ENCODE measurements at places on chromosomes 2 and 18.

DNA sequence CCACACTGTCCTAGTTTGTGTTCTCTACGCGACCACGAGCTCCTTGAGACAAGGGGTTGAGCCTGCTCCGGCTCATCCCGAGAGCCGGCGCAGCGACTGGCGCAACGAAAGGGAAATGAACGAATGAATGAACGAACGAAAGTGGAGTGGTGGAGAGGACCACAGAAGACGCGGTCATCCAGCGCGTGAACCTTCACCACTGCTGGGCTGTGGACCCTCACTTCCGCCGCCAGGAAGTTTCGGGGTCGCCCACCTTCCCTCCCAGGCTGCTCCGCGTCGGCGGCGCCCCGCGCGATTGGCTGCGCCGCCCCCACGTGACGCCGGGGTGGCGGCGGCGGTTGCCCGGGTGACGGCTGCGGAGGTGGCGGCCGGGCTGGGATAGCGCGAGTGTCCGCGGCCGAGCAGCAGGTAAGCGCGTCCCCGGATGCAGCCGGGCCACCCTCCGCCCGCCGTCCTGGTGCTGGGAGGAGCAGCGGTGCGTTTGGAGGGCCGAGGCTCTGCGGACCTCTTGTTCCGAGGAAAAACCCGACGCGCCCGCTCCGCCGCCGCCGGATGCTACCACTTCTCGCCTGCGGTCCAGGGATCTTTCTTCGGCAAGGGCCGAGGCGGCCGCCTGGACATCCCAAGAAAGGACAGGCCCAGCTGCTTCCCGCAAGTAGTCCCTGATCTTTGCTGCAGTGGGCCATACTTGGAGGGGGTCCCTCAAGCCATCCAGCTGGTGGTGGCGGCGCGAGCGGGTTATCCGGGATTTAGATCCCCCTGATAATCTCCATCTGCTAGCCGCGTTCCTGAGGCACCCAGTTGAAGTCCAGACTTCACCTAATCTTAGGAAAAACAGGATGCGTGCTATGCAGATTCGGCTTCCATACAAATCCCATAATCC, at the start of gene ARMC9:
ARMC9 (plus strand) TSS at position 341 of the 883 bp plus-strand sequence. CDS start 7,608 bp downstream, outside the sequence.
- DNase-seq = peak; percentile 85

GRCh38 chr18:66640431-66640830, 36.5 kb upstream of the CDH19 start:
- DNase-seq = no peak

- DNase-seq = no peak
Observed at GRCh38 chr2:54722641-54723040, 821 bp upstream of the EML6 start.

DNA sequence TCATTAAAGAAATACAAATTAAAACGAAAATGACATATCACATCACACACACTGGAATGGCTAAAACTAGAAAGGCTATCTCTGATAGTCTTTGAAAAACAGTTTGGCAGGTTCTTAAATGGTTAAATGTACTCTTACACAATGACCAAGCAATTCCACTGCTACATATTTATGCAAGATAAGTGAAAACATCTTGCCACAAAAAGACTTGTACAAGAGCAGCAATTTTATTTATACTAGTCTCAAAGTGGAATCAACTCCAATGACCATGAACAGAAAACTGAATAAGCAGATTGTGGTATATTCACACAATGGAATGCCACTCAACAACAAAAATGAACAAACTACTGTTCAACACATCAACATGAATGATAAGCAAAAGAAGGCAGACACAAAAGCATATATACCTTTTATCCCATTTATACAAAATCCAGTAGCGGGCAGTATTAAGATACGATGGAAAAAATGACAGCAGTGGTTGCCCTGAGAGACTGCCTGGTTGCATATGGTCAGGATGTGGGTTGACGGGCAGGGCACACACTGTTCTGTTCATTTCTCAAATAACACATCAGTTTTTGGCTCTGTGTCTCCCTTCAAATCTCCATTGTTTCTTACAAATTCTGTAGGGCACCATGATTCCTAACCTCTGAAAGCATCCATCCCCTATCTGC, 25.4 kb downstream of the SP100 start:
- DNase-seq = no peak

DNA sequence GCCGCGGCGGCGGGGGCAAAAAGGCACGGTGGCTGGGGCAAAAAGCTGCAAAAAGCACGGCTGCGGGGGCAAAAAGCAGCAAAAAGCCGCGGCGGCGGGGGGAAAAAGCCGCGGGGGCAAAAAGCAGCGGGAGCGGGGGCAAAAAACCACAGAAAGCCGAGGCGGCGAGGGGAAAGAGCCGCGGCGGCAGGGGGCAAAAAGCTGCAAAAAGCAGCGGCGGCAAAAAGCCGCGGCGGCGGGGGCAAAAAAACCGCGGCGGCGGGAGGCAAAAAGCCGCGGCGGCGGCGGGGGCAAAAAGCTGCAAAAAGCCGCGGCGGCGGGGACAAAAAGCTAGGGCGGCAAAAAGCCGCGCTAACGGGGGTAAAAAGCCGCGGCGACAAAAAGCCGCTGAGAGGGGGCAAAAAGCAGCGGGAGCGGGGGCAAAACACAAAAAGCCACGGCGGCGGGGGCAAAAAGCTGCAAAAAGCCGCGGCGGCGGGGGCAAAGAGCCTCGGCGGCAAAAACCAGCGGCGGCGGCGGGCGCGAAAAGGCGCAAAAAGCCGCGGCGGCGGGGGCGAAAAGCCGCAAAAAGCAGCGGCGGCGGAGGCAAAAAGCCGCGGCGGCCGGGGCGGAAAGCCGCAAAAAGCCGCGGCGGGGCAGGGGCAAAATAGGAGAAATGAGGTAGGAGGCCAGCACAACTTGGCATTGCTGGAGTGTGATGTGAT, 123.4 kb downstream of the ANKRD30BL start:
- DNase-seq = peak; percentile 33

GRCh38 chr18:55744206-55744605, 156.2 kb upstream of the TCF4 start:
- DNase-seq = no peak
